ENCODE measurements at places on chromosomes 2 and 18. TPM values are rescaled to one million over a fixed set of nuclear protein-coding genes. Genes with fewer than 3 reads are reported as not detected.

DNA sequence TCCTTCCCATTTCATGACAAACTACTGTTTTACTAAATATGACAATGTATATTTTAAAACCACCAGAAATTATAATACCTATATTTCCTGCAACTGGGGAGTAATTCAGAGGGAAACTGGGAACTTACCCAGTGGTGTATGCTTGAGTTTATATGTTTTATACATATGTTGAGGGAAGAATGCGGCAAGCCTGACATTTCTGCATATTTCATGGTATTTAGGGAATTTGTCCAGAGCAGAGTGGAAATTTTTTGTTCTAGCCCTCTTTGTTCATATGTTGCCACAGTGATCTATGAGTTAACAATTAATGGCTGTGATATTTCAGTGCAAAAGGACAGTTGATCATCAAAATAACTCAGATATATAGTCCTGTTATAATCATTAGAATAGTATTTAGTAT lies 230.8 kb upstream of the VWC2L start:
- DNase-seq: no peak

GRCh38 chr2:160270571-160271113 lies 70.6 kb upstream of the ITGB6 start:
- peak; percentile 7 for DNase-seq

The USP14 gene
- total RNA-seq: 43.0 TPM

- no peak for DNase-seq
These were observed 199.7 kb upstream of the SLC14A2 start for GRCh38 chr18:45415614-45416013.

DNA sequence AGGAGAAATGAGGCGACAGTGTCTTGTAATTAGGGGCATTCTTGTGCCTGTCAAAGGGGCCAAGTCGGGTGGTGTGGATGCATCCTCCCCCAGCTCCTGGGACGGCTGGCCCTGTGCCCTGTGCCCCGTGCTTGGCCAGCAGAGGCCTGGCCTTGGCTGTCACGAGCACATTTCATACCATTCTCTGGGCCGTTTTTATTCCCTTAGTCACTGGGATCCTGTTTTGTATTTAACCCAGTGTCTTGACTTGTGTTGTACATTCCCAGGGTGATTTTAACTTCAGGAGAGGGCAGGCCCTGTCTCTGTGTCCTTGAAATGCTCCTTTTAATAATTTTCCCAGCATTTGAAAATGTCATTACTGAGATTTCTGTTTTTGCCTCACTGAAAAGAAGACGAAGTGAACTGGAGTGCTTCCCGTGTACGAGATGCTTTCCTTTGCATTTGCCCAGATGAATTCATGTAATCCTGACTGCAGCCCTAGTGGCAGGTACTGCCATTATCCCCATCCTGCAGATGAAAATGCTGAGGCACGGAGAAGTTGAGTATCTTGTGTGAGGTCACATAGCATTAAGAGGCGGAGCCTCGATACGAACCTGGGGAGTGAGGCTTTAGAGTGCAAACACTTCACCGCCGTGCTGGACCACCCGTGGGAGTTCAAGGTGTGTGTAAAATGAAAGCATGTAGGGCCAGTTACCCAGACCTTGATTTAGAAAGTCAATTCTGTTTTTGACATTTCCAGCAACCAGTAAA lies 57.0 kb downstream of the SH3RF3 start:
- DNase-seq: no peak

GRCh38 chr2:192584976-192585375 lies 390.2 kb upstream of the TMEFF2 start:
- DNase-seq: no peak

DNA sequence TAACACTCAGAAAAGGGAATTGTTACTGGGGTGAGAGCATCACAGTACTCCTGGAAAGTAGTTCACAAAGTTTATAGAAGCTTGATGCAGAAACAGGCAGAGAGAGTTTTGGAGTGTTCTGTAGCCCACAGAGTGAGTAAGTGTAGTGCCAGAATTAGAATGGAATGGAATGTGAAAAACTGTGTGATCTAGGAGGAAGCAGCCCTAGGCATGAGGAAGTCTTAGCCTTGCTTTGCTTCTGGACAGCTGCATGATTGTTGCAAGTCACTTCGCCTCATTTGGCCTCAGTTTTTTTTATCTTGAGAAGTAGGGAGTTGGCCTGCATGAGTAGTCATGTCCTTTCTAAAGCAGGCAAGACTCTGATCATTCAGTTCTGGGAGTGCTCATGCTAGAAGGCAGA lies 10.9 kb downstream of the SERPINB12 start:
- no peak for DNase-seq

GRCh38 chr2:107334306-107334705 lies 448.3 kb upstream of the ST6GAL2 start:
- no peak for DNase-seq

The PLEKHM3 gene
- 16.1 TPM for total RNA-seq

The PAX8 gene
- 1.2 TPM for total RNA-seq

DNA sequence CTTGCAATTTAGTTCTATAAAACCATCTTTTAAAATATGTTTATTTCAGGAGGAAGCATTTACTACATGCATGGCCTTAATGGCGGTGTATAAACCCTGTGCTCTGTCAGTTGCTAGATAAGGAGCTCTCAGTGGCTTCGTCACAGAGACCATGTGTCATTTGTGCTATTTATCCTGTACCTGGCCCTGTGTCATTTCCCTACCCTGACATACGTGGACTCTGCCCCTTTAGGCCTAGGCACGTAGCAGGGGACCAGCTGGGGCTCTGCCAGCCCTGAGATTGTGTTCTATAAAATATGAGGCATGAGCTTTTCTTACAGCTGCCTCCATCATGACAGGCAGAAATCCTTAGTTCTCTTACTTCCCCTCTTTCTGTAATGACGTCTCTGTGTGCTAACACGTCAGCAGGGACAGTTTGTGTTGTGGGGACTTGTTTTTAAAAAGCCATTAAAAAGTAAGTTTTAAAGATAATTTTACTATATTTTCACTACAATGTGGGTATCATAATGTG lies 88.0 kb downstream of the ITGB1BP1 start:
- no peak for DNase-seq

The RAB10 gene
- 25.6 TPM for total RNA-seq

GRCh38 chr2:67295406-67295805 lies 101.7 kb upstream of the ETAA1 start:
- DNase-seq: no peak

The NAT8 gene
- total RNA-seq: not detected

DNA sequence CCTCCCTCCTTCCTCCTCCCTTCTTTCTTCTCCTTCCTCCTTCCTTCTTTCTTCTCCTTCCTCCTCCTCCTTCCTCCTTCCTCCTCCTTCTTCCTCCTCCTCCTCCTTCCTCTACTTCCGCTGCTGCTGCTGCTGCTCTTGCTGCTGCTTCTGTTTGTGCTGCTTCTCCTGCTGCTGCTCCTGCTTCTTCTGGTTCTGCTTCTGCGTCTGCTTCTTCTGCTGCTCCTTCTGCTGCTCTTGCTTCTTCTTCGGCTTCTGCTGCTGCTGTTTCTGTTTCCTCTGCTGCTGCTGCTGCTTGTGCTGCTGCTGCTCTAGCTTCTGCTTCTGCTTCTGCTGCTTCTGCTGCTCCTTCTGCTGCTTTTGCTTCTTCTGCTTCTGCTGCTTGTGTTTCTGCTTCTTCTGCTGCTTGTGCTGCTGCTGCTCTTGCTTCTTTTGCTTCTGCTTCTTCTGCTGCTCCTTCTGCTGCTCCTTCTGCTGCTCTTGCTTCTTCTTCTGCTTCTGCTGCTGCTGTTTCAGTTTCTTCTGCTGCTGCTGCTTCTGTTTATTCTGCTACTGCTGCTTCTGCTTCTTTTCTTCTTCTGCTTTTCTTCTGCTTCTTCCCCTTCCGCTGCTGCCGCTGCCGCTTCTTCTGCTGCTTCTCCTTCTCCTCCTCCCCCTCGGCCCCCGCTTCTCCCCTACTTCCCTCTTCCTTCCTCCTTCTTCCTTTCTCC lies 8.6 kb downstream of the SNRNP27 start:
- peak; percentile 16 for DNase-seq

DNA sequence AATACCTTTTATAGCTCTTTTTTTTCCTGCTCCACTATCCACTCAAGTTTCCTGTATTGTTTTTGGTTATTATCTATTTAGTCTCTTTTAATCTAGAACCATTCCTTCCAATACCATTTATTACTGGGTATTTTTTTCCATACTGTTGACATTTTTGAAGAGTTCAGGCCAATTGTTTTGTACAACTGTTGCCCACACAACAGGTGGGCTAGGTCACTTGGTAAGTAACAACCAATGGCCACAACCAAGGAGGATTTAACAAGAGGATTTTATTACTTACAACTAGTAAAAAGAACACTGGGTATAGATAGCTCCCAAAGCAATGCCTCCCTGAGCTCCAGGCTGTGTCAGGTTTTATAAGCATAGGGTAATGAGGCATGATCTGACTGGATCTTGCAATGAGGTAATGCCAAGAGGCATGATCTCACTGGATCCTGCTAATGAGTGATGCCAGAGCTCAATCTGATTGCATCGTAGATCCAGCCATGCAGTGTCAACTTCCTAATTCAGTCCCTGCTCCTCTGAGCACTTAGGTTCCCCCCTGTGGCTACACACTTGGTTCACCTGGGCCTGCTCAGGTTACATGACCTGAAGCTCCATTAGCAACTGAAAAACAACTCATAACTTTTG lies 7.1 kb upstream of the CEP68 start:
- DNase-seq: no peak

The TSPYL6 gene
- not detected for total RNA-seq

GRCh38 chr2:85794038-85794441 lies 40.2 kb downstream of the ATOH8 start:
- DNase-seq: no peak

DNA sequence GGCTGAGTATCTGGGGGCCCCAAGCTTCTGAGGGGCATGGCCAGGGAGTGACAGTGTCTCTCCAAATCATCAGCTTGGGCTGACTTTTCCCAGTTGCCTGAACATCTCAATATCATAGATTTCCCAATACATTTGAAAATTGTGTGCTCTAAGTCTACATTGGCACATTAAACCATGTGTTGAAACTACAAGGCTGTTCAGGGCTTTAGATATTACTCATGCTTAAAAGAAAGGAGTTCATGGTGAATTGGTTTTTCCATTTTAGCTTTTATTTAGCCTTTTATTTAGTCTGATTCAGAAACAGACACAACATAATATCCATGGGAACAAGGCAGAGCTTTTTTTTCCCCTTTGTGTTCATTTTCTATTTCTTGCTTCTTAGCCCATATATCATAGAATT lies 49.9 kb upstream of the GALR1 start:
- no peak for DNase-seq

GRCh38 chr2:216792222-216793021 lies 67.4 kb downstream of the TNP1 start:
- DNase-seq: no peak

The MC2R gene
- not detected for total RNA-seq

GRCh38 chr18:33745871-33746545 lies 168.0 kb downstream of the ASXL3 start:
- DNase-seq: no peak

The TEKT4 gene
- total RNA-seq: not detected

- DNase-seq: no peak
These were observed 204.2 kb downstream of the AGAP1 start for GRCh38 chr2:235698028-235698427.

The PJVK gene
- total RNA-seq: 5.6 TPM

- DNase-seq: no peak
These were observed 80.4 kb downstream of the SH3RF3 start for GRCh38 chr2:109209412-109209811.

The IL1R2 gene
- total RNA-seq: not detected

The MEP1B gene
- total RNA-seq: 0.32 TPM

DNA sequence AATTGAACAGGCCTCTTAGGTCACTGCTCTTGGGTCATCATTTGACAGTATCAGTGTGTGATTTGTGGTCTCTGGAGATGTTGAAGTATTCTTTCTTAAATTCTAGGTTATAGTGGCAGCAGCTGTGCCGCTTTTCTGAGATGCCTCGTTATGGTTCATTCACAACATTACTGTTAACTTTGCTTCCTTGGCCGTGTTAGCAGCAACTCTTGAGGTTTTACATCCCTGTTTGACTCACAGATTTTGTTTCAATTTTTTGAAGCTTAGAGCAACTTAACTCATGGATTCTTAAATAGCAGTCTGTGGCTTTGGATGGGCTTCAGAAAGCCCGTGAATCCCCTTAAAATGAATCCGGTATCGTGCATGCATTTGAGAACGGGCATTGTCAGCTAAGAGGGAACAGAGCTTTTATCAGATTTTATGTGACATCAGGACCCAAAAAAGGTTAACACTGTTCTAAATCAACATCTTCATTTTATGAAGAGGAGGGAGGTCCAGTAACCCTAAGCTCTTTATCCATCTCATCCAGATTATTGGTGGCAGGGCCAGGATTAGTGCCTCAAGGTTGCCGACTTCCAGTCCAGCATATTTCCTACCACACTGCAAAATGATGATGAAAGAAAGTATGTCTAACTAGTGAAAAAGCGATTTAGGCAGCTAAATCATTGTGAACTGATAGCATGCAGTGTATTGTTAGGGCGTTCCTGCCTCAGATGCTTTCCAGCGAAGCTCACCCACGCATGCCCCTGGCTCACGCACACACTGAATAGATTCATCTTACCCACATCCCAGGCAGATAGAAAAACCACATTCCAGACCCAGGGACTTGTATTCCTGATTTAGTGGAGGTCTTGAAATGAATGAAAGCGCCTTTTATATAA lies 5.1 kb downstream of the TRIB2 start:
- no peak for DNase-seq

GRCh38 chr2:189791338-189792042 lies 7.2 kb downstream of the PMS1 start:
- DNase-seq: no peak

- peak; percentile 42 for DNase-seq
These were observed at the start of gene CHST10 for GRCh38 chr2:100416935-100417710. CHST10 (minus strand) TSS chr2:100417668; CDS start chr2:100406675, 10,993 bp downstream.

The VIT gene
- not detected for total RNA-seq

DNA sequence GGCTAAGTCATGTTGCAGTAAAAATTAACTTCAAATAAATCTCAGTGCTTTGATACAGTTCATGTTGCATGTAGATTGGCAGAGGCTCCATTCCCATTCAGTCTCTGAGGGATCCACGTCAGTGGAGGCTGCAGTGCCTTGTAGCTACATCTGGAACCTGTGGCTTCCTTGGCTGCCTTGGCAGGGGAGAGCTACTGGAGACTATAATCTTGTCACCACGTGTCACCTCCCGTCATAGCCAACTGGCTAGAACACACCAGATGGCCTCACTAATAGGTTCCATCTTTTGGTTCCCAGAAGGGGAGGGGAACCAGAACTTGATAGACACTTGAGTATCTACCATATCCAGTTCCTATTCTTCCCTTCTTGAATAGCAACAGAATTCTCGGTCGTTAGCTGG lies 28.4 kb downstream of the E2F6 start:
- DNase-seq: no peak

- no peak for DNase-seq
These were observed 296.5 kb upstream of the EPAS1 start for GRCh38 chr2:46000660-46001059.

- no peak for DNase-seq
These were observed 502.6 kb upstream of the RAB12 start for GRCh38 chr18:8106603-8107002.

GRCh38 chr2:68755071-68755470 lies 20.5 kb downstream of the ARHGAP25 start:
- no peak for DNase-seq

- DNase-seq: no peak
These were observed 14.6 kb downstream of the ZNF519 start for GRCh38 chr18:14117606-14118005.

- DNase-seq: no peak
These were observed 361.7 kb downstream of the ANAPC1 start for GRCh38 chr2:111522231-111522768.
